ENCODE measurements at places on chromosomes 5 and 9.

DNA sequence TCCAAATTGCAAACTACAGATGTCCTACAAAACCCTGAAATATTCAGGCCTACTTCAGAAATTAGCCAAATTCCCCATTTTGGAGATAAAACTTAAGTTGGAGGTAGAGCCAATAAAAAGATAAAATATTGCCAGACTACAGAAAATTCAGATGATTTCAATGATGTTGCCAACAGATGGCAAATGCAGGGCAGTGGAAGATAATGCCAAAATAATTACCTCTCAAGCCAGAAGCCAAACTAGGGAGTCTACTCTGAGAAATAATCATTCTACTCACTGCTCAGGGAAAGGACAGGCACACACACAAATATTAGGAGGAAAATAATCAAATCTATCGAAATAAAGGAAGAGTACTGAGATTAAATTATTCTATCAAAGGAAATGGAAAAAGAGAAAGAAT, 347.5 kb upstream of the CCNG1 start:
- no peak for DNase-seq

GRCh38 chr5:73838901-73839300, 212.9 kb downstream of the ARHGEF28 start:
- DNase-seq = no peak

- DNase-seq = no peak
These were observed 59.5 kb downstream of the TEK start for GRCh38 chr9:27168496-27168895.

DNA sequence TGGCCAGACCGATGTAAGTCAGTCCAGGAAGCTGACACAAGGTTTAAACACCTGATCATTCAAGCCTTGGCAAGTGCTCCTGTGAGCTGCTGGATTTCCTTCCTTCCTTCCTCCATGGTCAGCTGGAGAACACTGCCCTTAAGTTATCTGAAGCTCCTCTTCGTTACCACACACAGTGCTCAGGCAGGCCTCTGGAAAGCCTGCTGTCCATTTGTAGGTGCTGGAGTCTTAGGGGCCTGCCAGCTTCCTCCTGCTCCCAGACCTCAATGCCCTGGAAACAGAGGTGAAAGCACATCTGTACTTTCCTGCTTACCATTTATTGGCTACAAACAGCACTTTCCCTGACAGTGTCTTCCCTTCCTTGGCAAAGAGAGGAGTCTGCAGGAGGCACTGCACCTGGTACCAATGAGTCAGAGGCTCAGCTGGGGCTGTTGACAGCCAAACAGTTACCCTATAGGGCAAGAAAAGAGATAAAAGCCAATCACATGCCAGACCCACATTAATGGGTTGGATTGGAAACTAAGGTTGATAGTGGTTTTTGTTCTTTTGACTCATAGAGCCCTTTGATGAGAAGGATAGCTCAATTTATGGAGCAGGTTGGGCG, 72.6 kb upstream of the PUM3 start:
- no peak for DNase-seq

- DNase-seq = no peak
These were observed 3.4 kb upstream of the ESM1 start for GRCh38 chr5:54988817-54989216.

DNA sequence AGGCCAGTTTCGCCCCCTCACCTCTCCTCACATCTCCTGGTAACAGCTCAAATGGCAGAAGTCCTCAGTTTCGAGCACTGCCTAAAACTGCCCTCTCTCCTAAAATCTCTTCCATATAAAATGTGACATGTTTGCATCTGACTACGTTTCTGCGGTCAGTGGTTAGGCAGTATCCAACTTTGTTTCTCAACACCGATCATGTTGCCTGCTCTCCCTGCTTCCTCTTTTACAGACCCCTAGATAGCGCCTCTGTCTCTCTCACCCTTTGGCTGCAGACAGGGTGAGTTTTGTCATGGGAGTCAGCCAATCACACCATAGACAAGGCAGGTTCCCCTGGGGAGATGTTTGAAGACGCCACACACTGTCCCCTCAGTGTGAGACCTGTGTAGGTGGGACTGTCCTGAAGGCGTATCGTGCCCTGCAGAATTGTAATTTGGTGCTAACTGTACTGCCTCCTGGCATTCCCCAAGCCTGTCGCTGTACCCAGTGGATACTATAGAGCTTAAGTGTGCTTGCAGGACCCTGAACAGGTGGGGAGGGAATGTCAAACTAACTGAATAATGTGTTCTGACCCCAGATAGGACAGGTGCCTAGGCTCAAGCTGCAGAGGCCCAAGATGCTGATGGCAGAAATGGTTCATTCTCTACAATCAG, 1.1 kb downstream of the HEXB start:
- no peak for DNase-seq

- no peak for DNase-seq
These were observed 129.3 kb upstream of the OSMR start for GRCh38 chr5:38716516-38716915.

DNA sequence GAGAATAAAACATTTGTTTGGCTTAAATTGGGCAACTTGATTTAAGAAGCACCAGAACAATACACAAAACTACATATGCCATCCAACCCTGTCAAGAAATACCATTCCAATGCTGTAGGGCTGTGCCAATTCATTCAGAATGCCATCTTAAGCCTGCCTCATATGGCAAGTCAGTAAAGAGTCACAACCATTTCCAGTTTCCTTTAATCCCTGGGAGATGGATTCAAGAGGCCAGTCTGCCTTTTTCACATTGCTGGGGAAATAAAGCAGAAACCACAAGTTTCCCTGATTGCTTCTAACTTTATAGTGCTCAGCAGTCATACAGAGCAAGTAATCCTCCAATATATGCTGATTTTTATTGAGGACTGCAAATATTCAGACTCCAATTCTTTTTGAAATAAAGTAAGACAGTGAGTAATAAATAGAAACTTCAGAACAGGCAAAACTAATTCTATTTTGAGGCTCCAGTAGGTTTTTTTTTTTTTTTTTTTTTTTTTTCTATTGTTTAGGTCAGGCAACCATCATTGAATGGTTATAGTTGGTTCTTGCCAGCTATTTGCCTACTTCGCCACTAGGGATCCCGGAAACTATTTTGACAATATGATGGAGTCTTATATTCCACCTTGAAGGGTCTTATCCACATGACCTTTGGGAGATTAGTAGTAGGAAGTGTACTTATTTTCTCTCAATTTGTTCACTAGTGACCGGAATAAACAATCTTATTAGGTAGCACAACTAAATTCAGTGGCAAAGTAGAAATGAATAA, 400.9 kb upstream of the MEF2C start:
- no peak for DNase-seq

- no peak for DNase-seq
These were observed 630.1 kb downstream of the CDH12 start for GRCh38 chr5:22223079-22223478.

- no peak for DNase-seq
These were observed 808.9 kb upstream of the WWC1 start for GRCh38 chr5:167482555-167482954.

DNA sequence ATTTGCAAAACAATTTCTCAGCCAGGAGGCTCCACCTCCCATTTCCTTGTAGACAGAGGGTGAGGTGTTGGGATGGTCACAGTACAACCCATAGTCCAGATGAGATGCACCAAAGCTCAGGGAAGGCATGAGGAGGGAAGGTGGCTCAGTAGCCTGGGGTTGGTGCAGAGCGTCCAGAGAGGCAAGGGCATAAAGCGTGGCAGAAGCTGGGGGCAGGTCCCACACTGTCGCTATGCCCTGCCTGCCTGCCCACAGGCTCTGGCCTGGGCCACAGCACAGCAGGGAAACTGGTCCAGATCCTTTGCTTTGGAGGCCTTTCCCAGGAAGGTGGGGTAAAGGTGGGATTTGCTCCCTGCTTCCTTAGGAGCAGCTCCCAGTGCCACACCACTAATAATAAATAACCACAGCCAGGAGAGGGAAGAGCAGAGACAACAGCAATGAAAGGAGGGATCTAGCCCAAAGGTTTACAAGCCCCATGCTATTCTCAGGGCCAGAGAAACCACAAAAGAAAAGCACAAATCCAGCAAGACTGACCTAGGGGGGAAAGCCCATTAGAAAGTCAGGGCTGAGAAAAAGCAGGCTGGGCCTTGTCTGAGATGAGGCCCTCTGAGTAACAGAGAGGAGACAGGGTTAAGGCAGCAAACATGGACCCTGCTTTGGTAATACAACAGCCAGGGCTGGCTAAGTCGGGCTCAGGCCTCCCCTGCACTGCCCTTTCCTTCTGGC, 27.2 kb downstream of the PCDHGC5 start:
- no peak for DNase-seq

GRCh38 chr5:125263356-125263755, 516.9 kb upstream of the ZNF608 start:
- no peak for DNase-seq

DNA sequence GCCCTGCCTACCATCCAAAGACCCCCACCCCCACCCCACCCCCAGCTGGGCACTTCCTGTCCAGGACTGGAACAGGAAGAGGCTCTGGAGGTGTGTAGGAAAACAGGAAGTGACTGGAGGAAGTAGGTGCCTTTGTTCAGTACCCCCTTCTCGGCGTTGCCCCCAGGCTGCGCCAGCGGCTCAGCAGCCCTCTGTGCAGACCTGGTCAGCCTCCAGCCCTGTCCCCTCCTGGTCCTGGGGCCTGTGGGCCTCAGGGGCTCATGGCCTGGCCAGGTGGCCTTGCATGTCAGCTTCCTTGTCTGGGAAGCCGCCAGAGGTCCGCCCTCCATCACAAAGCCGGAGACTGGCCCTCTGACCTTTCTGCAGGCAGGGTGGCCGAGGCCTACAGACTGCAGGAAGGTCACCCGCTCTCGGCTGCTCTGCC, 26.0 kb downstream of the FLT4 start:
- no peak for DNase-seq

- no peak for DNase-seq
These were observed 150.3 kb upstream of the DHFR start for GRCh38 chr5:80805038-80805437.

- no peak for DNase-seq
These were observed 32.6 kb upstream of the SMU1 start for GRCh38 chr9:33109097-33109496.

DNA sequence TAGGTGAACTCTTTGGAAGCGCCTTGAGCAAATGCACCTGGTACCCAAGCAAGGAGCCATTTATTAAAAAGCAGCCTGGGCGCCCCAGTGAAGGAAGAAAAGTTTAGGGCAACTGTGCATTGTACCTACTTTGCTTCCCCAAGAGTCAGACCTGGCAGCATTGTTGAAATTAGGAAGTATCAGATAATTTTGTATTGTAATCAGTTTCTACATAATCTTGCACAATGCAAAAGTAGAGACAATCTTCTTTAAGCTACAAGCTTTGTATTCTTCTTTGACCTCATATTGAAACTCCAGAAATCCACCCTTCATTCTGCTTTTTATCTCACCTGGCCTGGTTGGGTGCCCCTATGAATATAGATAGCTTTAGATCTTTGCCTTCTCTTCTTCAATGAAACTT, 490.8 kb downstream of the RASEF start:
- no peak for DNase-seq

DNA sequence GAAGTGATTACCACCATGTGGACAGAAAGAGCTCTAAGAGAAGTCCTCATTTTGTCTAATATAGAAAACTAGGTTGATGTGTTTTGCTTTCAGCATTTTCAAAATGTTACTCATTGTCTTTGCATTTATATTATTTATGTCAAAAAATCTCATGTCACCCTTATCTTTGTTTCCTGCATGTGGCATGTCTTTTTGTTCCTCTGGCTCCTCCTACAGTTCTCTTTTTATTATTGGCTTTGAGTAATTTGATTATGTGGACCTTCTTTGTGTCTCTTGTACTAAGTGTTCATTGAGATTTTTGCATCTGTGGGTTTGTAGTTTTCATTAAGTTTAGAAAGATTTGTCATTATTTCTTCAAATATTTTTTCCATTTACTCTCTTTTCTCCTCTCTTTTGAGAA, 58.8 kb downstream of the GNG10 start:
- no peak for DNase-seq

DNA sequence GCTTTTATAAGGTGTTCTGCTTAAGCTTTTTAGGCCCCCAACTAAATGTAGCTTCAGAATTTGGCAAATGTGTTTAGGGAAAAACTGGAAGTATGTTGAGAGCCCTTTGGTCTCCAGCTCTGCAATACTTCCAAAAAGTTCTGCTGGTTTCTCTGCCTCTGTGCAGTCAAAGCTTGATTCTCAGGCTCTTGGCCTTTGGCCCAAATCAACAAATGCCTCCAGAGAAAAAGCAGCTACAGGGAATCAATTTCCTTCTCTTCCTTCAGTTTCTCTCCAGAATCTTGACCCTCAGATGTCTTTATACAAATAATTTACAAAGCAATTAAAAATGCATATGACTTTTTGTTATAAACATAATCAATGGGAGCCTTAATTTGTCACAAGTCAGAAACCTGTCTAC, 235.7 kb downstream of the COMMD10 start:
- no peak for DNase-seq

- DNase-seq = no peak
These were observed 811 bp upstream of the ARRDC3 start for GRCh38 chr5:91383956-91384300.

GRCh38 chr5:56481428-56482357, 248.6 kb upstream of the ANKRD55 start:
- no peak for DNase-seq

- no peak for DNase-seq
These were observed 32.9 kb downstream of the LHFPL2 start for GRCh38 chr5:78615697-78616096.

- DNase-seq = no peak
These were observed 131.2 kb downstream of the SLIT3 start for GRCh38 chr5:169169783-169170182.

GRCh38 chr9:695252-695651, 146.2 kb upstream of the DMRT1 start:
- DNase-seq = no peak

GRCh38 chr5:136195971-136196820, 3.2 kb upstream of the SMIM32 start:
- no peak for DNase-seq

DNA sequence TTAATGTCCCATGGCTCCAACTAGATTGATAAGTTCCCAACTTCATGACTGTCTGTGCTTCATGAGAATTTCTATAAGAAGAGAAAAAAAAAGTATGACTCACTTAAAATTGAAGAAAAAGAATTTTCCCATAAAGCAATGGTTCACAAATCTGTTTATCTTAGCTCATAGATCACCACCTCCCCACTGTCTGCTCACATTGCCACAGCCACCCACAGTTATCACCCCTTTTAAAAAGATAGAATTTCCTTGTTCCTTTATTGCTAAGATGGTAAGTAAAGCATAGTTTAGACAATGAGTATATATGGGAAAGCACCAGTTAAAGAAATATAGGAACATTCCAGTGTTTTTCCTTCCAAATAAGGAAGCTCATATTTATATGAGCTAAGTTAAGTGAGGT, 67.1 kb downstream of the ALDH7A1 start:
- DNase-seq = no peak
